ENCODE measurements at places on chromosomes 6 and 20.

DNA sequence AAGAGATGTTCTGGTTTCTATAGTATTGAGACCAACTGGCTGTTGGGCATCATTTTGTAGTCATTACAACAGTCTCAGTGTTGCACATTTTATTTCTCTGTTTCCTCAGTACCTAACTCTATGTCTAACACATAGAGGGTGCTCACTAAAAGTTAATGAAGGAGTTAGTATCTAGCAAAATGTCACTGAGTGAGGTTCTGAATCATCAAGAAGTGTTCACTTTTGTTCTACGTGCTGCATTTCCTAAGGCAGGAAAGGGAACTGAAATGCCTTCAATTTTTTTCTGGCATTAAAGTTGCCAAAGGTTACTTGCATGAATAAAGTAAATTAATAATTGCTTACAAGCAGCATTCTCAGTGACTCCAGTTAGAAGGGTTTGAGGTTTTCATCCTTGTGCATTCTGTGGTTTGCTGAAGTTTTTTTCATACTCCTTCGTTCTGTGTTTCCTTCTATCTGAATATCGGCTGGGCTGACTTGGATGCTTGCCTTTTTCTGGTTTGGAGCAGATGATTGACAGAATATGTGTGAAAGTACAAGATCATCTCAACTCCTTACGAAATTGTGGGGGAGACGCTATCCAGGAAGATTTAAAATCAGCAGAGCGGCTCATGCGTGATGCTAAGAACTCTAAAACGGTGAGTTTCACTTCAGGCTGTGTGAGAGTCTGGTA lies 114.5 kb upstream of the SCGN start:
- peak; percentile 3 for DNase-seq

GRCh38 chr20:50260479-50261221 lies 70.0 kb downstream of the CEBPB start:
- DNase-seq, result no peak

GRCh38 chr20:47141350-47141921 lies 215.1 kb downstream of the ZMYND8 start:
- DNase-seq, result no peak

- DNase-seq, result no peak
Observed at GRCh38 chr6:170561555-170561954, 7.4 kb downstream of the TBP start.

DNA sequence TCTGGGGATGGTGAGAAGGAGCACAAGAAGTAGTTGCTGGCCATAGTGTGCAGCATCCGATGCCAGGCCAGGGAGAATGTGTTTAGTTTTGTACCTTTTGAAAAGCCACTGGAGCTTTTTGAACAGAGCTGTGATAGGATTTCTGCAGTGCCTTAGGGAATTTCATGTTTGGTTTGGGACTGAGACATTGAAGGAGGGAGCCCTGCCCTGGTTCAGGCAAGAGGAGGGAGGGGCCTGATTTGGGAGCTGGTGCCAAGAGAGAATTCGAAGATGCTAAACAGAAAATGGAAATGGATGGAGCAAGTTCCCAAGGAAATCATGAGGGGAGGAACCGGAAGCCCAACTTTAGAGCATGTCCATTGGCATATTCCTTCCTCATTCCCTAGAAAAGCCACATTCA lies 80.7 kb downstream of the KIZ start:
- DNase-seq, result no peak

DNA sequence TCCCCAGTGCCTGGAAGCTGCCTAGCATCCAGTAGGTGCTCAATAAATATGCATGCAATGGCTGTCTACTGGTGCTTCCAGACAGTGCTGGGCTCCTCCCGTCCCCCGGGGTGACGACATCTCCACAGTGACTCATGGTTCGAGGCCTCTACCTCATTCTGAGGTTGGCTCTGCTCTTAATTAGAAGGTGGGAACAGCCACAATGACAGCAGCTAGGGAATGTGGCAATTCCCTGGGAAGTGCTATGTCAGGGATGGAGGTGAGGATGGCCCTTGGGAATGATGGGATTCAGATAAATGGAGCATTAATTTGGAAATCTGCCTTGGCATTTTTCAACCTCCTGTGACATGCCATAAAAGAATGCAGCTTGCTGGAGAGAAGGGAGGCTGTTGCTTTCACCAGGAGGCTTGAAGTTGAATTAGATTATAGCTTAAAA lies 43.5 kb upstream of the NFATC2 start:
- peak; percentile 100 for DNase-seq

- peak; percentile 77 for DNase-seq
Observed at GRCh38 chr6:119273272-119274196, 76.0 kb downstream of the MAN1A1 start.

GRCh38 chr6:38796006-38796405 lies 80.9 kb downstream of the DNAH8 start:
- DNase-seq, result no peak

- DNase-seq, result no peak
Observed at GRCh38 chr20:417801-418342, 9.8 kb downstream of the RBCK1 start.

GRCh38 chr6:13235339-13235738 lies 93.0 kb downstream of the TBC1D7 start:
- DNase-seq, result no peak

DNA sequence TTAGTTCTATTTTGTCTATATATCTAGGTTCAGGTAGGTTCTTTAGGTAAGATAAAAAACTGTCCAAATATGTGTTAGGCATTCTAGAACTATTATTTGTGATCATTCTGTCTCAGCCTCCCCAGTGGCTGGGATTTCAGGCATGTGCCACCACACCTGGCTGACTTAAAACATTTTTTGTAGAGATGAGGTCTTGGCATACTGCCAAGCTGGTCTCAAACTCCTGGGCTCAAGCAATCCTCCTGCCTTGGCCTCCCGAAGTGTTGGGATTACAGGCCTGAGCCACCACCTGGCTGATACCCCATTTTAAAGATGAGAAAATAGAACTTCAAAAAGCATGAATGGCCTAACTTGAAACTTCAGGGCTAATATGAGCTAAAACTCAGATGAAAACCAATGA lies 33.9 kb downstream of the LHFPL5 start:
- DNase-seq, result no peak

- no peak for DNase-seq
Observed at GRCh38 chr6:7165002-7165889, 57.5 kb downstream of the RREB1 start.

GRCh38 chr20:62675156-62675876 lies 33.0 kb downstream of the SLCO4A1 start:
- DNase-seq, result peak; percentile 10

- DNase-seq, result no peak
Observed at GRCh38 chr6:18439581-18439980, 52.4 kb downstream of the RNF144B start.

GRCh38 chr20:37775200-37775599 lies 81.4 kb downstream of the CTNNBL1 start:
- DNase-seq, result no peak

GRCh38 chr6:7954477-7955200 lies 44.1 kb upstream of the TXNDC5 start:
- peak; percentile 7 for DNase-seq

GRCh38 chr6:33976437-33977360 lies 169.2 kb downstream of the GRM4 start:
- no peak for DNase-seq

- no peak for DNase-seq
Observed at GRCh38 chr20:44762466-44763140, 16.9 kb downstream of the KCNK15 start.

DNA sequence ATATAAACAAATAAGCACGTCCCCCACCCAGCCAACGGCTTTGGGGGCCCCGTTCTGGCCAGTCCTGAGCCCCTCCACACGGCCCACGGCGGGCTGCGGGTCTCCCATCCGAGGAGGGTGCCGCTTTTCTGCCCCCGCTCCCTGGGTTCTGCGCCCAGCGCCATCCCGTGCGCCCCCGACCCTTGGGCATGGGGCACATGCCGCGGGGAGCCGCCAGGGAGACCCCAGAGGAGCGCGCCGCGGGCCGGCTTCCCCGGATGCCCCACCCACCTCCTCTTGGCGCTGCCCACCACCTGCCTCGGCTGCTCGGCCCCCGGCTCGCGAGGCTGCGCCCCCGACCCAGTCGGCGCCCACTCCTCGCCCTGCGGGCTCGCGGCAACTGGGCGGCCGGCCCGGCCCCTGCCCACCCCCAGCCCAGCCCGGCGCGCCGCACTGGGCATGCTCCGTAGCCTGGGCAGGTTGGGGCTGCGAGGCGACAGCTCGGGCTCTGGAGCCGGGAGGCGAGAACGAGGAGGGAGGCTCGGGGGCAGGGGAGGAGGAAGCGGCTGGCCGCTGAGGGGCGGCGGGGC lies 570 bp upstream of the PLCB4 start:
- DNase-seq, result peak; percentile 47

GRCh38 chr20:62711703-62712101 lies 3.1 kb downstream of the NTSR1 start:
- no peak for DNase-seq

DNA sequence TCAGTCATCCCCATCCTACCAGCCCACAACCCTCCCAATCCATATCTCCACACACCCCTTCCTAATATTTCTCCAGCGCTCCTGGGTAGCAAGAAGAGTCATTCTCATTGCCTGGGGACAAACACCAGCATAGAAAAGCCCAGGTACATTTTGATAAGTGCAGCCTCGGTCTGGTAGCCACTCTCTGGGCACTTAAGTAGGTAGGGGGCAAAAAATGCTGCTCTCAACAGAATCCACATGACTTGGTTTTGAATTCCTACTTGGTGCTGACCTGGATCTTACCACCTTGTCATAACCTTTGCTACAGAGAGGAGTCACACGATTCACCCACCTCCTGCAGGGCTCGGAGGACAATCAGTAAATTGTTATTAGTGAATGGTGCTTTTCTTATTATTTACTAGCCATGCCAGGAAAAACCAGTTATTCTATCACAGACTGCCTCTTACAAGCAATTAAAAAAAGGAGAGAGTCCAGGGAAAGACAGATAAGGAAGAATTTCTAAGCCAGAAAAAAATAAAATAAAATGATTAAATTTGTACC lies 249.1 kb downstream of the LY86 start:
- DNase-seq, result no peak

GRCh38 chr20:22511943-22512910 lies 72.1 kb downstream of the FOXA2 start:
- no peak for DNase-seq

DNA sequence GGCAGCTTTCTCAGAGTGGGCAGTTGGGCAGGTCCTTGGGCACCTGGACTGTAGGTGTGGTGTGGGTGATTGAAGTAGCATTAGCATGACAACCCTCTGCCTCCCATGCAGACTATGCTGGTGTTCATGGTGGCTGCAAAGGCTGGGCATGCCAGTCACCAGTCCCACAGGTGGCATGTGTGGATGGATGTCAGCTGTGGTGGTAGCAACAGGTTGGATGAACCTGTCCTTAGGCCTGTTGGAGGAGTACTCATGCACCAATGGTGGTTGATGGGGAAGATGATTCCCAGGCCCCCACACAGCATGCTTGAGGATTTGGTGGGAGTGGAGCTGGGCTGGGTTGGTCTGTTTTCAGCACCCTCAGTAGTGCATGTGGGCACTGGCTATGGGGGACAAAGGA lies 251.1 kb downstream of the PAX1 start:
- no peak for DNase-seq

DNA sequence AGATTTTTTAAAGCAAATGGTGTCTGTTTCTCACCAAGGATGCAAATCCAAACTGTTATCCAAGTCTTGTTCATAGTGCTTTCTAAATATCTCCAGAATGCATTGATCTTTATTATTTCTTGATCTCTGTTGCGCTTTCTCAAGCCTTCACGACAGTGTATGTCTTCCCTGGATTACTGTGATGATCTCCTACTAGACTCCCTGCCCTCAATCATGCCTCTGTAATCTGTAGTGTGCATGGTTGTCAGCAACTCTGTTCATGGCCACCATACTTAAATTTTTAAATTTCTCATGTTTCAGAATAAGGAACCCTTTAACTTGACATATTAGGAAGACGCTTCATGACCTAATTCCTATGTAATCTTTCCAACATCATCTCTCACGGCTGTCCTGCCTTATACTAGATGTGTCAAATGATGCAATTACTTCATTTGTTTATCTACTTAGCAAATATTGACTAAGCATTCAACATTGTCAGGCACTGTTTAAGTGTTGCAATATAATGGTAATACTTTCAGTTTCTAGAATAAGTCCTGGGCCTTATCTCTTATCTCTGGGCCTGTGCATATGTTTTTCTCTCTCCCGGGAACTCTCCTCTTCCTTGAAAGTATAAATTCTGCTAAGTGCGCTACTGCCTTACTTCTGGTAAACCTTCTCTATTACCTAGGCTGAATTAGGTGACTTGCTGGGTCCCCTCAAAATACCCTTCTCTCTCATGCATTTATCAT lies 25.6 kb upstream of the AHI1 start:
- no peak for DNase-seq

- DNase-seq, result peak; percentile 71
Observed at GRCh38 chr20:19783966-19784401, 25.9 kb downstream of the RIN2 start.

DNA sequence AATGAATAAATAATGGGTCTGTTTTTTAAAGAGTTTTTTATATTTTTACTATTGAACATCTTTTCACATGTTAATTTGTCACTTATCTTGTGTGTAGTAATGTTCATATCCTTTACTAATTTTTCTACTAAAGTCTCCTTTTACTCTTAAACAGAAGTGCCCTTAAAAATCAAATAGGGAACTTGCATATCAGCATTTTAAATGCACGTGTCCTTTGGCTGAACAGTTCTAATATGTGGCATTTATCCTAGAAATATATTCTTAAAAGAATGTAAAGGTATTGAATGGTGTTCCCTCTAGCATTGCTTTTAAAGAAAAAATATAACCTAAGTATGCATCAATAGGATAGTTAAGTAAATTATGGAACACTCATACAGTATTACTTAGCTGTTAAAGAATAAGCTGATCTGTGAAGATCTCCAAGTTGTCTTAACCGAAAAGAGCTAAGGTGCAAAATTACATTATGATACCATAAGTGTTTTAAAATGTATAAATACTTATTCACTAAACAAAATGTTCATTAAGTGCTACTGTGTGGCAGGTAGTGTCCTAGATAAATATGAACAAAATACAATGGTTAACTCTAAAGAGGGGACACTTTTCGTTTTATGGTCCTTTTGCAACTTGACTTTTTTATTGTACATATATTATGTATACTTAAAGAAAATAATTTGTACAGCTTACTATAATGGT lies 631 bp upstream of the PGBD1 start:
- no peak for DNase-seq

- DNase-seq, result no peak
Observed at GRCh38 chr20:54140486-54140885, 33.3 kb downstream of the CYP24A1 start.

GRCh38 chr6:18823782-18824386 lies 436.7 kb downstream of the RNF144B start:
- peak; percentile 20 for DNase-seq

- DNase-seq, result no peak
Observed at GRCh38 chr6:154852687-154853086, 119.5 kb downstream of the SCAF8 start.

DNA sequence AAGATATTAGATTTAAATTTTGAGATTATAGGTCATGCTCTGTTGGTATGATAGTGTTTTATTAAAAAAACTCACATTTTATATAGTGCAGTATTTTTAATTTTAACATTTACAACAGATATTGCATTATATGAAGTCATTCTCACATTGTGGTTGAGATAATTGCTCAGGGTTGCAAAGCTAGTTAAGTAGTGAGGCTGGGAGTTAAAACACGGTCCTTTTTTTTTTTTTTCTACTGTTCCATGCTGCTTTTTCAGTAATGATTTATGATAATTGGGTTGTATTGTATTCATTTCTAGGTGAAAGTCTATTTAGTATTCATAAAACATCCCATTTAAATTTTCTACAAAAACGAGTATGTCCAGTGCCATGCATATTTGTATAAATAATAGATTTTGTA lies 117.6 kb upstream of the EDN1 start:
- no peak for DNase-seq
